GDM1 (cell line): ENCODE measurements at places on chromosomes 2 and 18.
A peak's percentile ranks its signal among the peaks of the same experiment; 100 is the strongest.

DNA sequence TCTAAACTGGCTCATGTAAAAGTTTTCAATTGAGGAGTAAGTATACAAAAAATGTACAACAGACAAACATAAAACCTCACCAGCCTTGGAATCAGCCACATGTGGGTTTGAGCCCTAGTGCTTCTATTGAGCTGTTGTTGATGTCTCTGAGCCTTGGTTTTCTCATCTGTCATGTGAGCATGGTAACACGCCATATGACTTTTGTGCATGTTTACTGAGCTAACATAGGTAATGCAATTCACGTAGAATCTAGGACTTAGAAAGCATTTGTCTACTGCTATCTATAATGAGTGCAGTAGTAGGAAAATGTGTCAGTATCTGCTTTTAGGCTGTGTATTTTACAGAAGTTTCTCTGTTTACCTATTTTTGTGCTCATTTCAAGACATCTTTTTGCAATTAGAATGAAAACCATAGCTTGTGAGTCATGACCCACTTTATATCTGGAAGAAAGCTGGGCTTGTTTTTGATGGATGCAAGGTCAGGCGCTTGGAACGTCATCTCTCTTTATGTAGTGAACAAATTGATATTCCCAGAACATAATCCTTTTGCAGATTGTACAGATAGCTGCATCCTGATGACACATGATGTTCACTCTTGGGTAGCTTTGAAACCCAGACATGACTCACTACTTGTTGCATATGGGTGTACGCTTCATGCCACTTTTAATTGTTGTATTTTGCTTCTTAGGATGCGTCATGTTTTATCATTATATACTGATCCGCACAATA, 94.3 kb downstream of the RNF144A start:
- no peak for DNase-seq

DNA sequence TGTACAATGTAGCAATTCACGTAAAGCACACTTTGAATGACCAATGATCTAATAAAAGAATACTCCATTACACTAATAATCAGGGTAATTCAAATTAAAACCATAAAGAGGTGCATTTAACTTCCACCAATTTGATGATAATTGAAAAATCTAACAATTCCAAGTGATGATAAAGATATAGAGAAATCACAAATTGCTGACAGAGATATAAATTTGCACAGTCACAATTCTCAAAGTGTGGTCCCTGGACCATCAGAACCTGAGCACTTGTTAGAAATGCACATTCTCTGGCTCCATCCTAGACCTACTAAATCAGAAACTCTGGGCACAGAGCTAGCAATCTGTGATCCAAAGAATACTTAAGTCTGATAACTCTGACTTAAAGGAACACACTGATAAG, 165.8 kb upstream of the DCC start:
- DNase-seq: no peak

DNA sequence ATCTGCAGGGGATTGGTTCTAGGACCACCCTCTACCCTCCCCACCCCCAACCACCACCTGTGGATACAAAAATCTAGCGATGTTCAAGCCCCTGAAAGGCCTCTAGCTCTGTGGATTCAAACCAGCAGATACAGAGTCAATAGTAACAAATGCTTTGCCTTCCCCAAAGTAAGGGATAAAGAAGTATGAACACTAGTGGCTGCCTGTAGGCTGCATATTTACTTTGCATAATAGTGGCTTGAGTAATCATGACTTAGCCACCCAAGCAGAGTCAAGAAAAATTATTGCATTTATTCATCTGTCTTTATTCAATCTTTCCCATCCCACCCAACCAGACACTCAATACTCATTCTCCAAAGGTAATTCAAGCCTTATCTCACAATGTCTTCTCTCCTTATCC, 43.8 kb downstream of the SOCS6 start:
- no peak for DNase-seq

- no peak for DNase-seq
Measured at GRCh38 chr2:49812730-49813129, 658.4 kb upstream of the FSHR start.

GRCh38 chr18:44781886-44782285, 101.2 kb downstream of the SETBP1 start:
- no peak for DNase-seq

GRCh38 chr2:98715812-98716451, 15.0 kb downstream of the MGAT4A start:
- no peak for DNase-seq

DNA sequence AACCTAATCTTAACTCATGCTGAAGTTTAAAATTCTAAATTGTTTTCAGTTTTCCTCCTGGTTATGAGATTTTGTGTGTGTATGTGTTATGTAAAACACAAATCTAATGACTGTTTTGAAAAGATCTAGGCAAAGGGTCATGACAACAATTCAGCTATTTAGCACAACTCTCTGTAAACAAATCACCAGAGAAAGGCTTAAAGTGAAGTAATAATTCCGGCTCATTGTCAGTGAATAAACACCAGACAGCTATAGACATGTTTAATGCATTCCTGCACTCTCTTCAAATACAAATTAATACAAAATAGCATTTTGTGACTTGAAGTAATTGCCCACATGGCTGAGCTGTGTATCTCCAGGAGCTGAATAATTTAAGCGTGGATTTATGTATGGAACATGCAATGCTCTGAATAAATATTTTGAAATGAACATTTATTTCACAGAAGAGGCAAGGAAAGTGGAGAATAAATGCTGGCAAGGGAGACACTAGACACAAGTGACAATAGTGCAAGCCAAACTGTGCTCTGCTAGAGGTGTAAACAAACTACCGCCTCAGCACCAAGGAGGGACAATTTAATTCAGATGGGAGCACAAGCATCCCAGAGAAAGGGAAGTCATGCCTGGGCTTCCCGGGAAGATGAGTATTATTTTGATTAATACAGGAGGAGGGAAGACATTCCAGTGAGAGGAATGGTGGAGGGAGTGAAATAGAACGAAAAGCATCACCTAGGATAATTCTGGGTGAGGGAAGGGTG, 133.6 kb upstream of the XPO1 start:
- no peak for DNase-seq

- no peak for DNase-seq
Measured at GRCh38 chr2:10883066-10883465, 28.7 kb upstream of the KCNF1 start.

- no peak for DNase-seq
Measured at GRCh38 chr2:160281213-160281612, 81.1 kb upstream of the ITGB6 start.

DNA sequence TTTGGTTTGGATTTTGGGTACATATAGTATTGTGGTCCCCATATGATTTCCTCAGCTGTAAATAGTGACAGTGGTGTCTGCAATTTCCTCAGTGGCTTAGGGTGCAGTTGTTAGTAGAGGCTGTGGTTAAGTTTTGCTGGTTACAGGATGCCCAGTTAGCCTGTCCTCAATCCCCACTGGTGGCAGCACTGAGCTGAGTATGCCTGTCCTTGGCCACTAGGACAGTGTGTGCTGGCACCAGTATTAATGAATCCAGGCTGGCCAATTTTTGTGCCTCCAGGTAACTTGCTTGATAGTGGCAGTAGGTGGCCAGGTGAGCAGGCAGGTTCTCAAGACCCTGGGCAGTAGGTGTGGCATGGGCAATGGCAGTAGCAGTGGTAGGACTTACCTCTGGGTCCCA, 973.1 kb downstream of the TMEM182 start:
- DNase-seq: no peak

- DNase-seq: peak; percentile 39
Measured at GRCh38 chr2:48356701-48357325, 173.1 kb upstream of the STON1 start.

DNA sequence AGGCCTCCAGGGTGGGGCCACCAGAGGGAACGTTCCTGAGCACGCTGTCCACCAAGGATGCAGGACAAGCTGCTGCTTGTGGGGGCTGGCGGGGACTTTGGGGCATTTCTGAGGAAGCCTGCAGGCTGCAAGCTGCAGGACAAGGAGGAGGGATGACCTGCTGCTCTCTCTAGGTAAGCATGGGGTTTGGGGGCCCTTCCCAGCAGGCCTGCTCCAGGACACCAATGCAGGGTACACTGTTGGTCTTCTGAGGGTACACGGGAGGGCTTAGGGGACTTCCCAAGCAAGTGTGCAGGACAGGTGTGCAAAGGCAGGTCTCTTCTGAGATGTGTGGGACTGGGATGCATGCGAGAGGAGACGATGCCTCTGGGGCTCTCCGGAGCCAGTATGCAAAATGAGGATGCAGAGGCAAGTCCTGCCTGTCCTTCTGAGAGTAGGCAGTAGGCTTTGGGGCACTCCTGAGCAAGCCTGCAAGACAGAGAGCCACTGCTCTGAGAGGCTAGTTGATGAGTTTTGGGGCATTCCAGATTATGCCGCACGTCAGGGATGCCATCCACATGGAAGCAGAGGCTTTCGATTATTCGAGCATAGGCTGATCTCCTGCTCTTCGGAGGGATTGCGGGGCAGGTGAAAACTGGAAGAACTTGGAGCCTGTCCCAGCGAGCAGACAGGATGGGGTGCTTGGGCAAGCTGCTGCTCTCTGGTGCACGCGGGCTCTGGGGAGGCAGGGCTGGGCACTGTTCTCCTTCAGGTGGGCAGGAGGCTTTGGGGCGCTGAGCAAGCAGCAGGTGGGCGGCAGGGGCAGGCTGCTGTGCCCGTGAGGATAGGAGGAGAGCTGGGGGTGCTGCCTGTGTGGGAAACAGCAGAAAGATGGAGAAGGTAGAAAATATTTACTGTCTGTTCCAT, 44.6 kb downstream of the CNGA3 start:
- DNase-seq: no peak

- DNase-seq: no peak
Measured at GRCh38 chr18:59423259-59423658, 64.2 kb upstream of the LMAN1 start.

- DNase-seq: no peak
Measured at GRCh38 chr2:223860809-223861738, 23.7 kb upstream of the AP1S3 start.

DNA sequence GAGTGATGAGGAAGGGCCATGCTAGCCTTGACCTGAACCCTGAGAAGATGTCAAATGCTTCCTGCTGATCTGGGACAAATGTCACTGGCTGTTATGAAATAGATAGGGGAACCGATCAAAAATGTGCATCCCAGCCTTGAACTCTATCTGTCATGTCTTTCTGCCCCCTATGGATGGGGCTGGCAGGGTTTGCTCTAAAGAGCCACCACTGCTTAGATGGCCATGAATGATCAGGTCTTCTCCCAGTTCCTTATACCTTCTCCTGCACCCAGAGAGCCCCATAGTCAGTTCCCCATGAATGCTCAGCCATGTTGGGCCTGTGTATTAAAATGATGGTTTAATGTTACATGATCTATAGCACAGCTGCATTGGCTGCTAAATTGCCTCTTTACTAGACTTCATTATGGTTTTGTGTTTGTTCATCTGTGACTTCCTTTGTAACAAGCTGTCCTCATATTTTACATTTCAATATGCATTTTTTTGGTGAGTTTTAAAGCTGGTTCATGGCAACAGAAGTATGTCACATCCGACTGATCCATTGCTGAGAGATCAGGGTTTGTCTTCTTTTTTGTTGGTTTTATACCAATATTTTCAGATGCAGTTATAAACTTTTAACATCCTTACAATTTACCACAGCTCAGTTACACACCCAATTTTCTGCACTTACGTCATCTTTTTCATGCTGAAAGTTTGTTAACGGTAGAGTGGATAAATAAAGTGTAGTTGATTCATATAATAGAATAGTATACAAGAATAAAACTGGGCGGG, 56.3 kb upstream of the SMAD2 start:
- no peak for DNase-seq

- DNase-seq: no peak
Measured at GRCh38 chr2:37896319-37896718, 28.8 kb upstream of the RMDN2 start.

DNA sequence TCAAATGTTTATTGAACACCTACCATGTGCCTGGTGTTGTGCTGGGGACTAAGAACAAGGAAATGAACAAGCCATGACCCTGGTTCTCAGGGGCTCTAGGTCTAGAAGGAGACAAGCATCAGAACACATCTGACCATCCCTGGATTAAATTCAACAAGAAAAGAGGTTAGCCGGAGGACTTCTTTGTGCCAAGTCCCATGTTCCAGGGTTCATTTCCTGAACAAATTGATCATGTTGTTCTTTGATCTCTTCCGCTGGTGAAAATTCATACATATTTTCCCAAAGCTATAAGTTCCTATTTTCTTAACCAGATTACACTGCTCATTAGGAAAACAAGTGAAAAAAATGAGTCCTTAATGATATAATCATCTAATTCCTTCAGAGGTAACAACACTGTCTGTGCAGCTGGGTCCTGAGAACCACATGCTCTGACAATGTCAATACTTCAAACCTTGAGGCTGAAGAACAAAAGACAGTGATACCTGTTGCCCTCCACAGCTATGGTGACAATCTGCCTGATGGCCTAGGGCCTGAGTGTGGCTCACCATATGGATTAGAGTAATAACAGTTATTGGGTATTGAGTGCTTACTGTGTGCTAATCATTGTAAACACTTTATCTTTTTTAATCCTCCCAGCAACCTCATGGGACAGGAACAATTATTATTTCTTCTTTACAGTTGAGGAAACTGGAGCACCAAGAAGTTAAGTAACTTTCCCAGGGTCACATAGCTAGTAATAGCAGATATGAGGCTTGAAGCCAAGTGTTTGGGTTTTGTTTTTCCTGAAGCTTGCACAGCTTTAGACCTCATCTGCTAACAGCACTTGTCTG, 24.6 kb upstream of the INO80C start:
- no peak for DNase-seq

- no peak for DNase-seq
Measured at GRCh38 chr2:15141211-15141610, 419.9 kb downstream of the NBAS start.

GRCh38 chr2:219369447-219369861, 18.3 kb downstream of the DNPEP start:
- DNase-seq: no peak

- no peak for DNase-seq
Measured at GRCh38 chr2:158797963-158798700, 3.0 kb downstream of the DAPL1 start.

DNA sequence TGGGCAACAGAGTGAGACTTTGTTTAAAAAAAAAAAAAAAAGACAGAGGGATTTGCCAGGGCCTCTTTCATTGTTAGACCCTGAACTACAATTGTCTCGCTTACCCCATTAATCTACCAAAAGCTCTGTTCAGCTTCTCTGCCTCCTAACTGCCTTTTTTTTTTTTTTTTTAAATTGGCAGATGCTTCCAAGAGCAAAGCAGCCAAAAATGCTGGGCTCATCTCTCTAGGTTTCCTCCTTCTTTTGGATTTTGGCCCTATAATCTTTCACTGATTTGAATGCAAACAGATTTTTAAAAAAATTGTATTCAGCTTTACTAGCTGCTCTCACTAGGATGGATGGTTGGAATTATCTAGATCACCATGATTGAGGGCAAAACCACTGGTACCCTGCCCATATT, 33.2 kb upstream of the RAPGEF4 start:
- no peak for DNase-seq

DNA sequence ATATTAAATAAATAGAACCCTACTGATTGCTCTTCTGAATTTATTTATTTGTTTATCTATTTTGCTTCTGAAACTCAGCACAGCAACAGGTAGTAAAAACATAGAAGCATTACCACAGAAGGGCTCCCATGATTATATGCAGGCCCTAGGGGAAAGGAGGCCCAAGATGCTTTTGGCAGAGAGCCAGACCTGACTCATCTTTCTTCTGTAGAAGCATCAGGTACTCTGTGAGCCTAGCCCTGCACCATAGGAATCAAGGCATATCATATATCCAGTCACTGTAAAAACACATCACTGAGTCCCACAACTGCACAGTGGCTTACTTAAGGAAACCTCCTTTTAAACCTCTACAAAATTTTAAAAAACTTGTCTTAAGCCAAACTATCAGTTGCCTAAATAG, 1.8 kb downstream of the SCN9A start:
- no peak for DNase-seq
